ENCODE measurements at places on chromosomes 1 and 21. TPM values are rescaled to one million over a fixed set of nuclear protein-coding genes. Genes with fewer than 3 reads are reported as not detected.

The CFHR2 gene
- not detected for total RNA-seq

The ARMH1 gene
- total RNA-seq = 0.78 TPM

The CYP4Z1 gene
- 0.97 TPM for total RNA-seq

The MSH4 gene
- total RNA-seq = 0.35 TPM

The MCOLN2 gene
- total RNA-seq = 0.19 TPM

DNA sequence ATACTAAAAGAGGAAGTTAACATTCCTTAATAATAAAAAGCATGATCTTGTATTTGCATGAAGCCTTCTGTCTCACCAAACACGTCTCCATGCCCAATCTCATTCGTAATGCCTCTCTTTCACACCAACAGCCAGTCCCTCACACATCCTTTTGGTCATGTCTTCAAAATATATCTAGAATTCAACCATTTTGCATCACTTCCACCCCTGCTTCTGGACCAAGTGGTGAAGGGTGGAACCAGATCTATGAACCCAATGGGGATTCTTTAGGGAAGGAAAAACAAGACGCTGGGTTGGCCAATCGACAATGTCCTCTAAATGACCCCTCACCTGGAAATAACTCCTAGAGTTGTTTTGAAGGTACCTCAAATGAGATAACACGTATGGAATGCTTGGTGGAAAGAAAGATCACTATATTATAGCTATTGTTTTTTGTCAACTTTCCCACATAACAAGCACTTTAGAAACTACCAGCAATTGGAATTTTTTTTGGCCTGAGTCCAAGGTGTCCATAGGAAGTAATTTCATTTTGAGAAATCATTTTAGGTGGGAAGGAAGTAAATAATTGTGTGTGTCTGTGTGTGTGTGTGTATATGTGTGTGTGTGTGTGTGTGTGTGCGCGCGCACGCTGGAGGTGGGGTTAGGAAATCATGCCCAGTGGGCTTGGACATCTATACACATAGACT, at the start of gene KCNA10:
Gene KCNA10, minus strand, starts transcription at position 51 of the 686 bp plus-strand sequence. CDS start 388 bp downstream, outside the sequence.
- no peak for DNase-seq

DNA sequence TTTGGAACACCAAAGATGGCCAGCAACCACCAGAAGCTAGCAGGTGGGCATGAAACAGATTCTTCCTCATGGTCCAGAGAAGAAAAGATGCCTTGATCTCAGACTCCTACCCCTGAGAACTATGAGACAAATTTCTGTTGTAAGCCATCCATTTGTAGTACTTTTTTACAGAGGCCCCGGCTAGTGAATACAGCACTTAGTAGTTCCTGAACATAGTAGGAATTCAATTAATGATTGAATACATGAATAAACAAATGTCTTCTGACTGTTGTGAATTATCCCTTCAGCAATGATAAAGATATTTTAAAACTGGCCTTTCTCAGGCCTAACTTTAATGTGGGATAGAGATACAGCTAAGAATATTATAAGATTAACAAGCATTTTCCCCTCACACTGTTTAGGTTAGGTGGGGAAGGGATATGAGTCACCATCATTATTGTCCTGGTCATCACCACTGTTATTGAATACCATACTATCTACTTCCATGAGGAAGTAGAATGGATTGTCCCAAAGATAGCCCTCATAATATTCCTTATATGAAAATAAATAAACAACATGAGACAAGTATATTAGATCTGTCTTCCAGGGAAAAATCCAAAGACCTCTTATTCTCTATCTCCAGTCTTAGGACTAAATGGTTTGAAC, 51.4 kb downstream of the ADCY10 start:
- no peak for DNase-seq

GRCh38 chr1:39139723-39140360, 64.7 kb upstream of the MACF1 start:
- DNase-seq = no peak

GRCh38 chr1:89355056-89355455, 8.8 kb upstream of the GBP6 start:
- DNase-seq = no peak

DNA sequence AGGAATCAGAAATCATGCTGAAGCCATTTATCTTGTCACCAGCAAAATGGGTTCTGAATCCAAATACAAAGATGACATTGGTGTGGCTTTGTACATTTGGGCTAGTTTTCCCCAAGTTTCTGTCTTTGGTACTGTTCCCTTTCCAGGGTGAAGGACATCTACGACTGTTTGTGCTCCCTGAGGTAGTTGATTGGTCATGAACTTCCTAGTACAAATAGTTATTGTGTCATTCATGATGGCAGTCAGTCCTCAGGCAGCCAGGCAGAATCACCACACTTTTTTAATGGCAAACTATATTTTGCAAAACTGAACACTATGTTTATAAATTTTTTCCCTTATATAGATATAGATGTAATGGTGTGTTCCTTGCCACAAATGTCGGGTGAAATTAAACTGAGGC, 46.0 kb downstream of the CEP350 start:
- no peak for DNase-seq

GRCh38 chr1:67626090-67626860, 58.7 kb upstream of the GADD45A start:
- DNase-seq = no peak

DNA sequence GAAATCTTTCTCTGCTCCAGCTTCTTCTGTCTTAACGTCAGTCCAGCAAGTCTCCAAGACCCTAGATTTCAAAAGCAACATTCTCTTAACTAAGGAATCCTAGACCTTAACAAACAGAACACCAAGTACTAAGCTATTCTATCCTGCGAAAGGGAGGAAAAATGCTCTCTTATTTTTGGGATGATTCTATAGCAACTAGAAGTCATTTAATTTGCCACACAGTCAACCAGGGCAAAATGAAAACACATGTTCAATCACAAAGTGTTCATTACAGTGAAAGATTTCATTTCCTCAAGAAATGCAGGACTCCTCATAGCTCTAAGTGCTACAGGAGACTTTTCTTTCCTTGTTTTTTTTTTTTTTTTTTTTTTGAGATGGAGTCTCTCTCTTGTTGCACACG, 36.2 kb upstream of the DOCK7 start:
- no peak for DNase-seq

- no peak for DNase-seq
Measured at GRCh38 chr1:185268352-185268751, 48.7 kb downstream of the IVNS1ABP start.

DNA sequence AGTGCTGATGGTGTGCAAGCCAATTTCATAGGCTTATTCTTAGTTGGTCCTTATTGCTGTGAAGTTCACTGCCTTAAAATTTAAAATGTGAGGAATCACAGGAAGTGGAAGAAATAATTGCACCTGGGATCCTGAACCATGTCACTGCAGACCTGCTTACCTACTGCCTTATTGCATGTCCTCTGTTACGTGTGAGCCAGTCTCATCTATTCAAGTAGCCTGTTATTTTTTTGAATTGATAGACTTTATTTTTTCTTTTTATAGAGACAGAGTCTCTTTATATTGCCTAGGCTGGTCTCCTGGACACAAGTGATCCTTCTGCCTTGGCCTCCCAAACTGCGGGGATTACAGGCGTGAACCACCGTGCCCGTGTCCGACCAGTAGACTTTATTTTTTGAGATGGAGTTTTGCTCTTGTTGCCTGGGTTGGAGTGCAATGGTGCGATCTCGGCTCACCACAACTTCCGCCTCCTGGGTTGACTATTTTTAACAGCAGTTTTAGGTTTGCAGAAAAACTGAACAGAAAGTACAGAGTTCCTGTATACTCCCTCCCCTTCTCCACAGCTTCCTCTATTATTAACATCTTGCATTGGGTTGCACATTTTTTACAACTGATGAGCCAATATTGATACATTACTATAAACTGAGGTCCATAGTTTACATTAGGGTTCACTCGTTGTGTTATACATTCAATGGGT, 14.0 kb upstream of the DISC1 start:
- peak; percentile 76 for DNase-seq

DNA sequence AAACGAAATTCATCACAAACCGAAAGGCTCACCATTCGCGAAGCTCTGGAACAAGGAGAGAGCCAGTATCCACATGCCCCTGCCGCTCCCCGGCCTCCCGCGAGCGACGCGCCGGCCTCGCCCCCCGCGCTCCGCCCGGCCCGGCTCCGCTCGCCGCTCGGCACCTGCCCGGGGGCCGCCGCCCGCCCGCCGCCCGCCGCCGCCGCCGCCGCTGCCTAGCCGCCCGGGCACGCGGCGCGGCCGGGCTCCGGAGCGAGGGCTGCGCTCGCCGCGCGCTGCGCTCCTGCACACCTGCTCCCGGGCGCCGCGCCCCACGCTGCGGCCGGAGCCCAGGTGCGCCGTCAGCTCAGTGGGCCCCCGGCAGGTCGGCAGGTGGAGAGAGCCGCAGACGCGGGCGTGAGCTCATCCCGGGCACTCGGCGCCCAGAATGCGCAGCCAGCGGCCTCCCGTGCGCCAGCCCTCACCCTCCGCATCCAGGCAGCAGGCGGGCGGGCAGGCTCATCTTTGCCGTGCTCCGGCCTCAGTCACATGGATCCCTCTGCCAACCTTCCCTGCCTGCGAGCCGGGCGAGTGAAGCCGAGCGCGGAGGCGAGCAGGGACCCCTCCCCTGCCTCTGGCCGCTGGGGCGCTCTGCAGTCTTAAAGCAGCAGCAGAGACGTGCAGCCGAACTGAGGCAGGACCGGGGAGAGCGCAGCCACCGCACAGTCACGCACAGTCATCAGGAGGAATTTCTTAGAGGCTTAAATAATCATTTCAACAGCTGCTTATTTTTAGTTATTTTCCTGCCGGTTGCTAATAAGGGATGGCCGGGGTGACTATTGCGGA, at the start of gene DSCAM:
Gene DSCAM, minus strand, starts transcription at position 572 of the 825 bp plus-strand sequence. Its CDS starts 497 bp downstream, at position 75.
- DNase-seq = no peak

- DNase-seq = no peak
Measured at GRCh38 chr1:167541003-167541402, 12.6 kb downstream of the CREG1 start.

Data from Right ventricle myocardium inferior (tissue), 1 donor.